ENCODE measurements at places on chromosomes 13 and 19.
A peak's percentile ranks its signal among the peaks of the same experiment; 100 is the strongest.

- DNase-seq, result no peak
Measured at GRCh38 chr13:98577836-98578285, 954 bp upstream of the STK24 start.

DNA sequence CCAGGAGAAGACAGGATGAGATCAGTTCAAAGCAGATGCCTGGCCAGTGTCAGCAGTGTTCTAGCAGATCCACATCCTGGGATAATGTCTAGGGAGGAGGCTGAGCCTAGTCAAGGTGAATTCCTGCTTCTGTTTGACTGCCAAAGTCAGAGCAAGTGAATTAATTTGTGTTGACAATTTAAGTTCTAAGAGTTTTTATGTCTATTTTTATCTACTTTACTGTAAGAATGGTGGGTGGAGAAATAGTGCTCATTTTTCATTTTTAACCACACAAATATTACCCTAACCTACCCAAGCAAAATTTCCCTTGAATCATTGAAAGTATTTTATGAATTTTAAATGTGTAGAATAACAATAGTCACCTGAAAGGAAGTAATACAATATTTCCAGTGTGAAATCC is 207.6 kb upstream of the SLC10A2 start:
- no peak for DNase-seq

DNA sequence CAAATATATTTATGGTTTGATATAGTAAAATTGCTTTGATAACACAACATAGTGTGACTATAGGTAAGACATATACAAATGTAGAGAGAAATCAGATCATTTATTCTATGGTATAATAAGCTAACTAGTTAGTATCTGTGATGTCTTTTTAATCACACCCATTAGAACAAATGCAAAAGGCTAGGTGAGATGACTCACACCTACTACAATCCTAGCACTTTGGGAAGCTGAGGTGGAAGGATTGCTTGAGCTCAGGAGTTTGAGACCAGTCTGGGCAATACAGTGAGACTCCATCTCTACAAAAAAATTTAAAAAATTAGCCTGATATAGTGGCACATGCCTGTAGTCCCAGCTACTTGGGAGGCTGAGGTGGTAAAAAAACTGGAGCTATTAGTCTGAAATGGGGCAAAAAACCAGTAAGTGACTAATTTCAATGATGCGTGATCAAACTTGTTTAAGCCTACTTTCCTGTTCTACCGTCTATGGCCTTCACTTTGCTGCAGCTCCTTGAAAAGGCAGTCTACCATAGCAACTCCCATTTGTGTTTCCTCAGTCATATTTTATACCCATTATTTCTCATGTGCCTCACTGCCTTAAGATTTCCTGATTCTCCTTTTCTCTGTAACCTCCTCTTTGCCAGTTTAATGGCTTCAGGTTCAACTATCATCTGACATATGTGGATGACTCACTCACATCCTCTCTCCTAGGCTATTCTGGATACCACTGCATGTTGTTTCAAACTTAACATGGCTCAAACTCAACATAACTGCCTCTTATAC is 12.5 kb downstream of the ALG5 start:
- DNase-seq, result no peak

GRCh38 chr13:64057372-64058020 is 2641.8 kb upstream of the PCDH20 start:
- DNase-seq, result no peak

- no peak for DNase-seq
Measured at GRCh38 chr13:70432276-70432805, 324.1 kb upstream of the KLHL1 start.

DNA sequence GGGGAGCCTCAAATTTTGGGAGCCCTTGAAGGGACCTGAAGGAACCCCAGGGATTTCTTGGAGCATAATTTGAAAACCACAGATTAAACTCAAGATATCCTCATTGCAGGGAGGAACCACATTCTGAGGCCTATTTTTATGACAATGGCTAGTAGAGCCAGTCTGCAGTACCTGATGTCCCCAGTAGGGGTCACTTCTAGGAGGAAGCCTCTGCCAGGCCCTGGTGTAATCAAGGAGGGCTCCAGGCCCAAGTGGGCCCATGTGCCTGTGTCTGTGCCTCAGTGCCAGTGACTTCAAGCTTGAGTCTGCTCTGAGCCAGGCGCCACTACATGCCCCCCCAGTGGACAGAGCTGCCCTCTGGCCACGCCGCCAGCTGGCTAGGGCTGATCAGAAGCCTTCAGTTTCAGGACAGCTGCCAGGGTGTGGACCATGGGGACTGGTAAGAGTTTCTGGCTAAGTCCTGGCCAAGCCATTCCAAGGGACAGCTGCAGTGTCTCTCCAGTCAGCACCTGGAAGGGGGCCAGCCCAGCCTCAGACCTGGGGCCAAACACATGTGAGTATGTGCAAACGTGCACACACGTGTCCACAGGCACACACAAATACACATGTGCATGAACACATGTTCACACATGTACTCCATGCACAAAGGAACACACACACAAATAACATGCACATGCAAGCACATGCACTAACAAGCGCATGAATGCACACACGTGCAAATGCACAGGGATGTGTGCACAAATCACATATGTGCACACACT is 20.5 kb upstream of the SLC7A10 start:
- no peak for DNase-seq

- peak; percentile 67 for DNase-seq
Measured at GRCh38 chr13:20174656-20175405, 14.0 kb upstream of the GJA3 start.

DNA sequence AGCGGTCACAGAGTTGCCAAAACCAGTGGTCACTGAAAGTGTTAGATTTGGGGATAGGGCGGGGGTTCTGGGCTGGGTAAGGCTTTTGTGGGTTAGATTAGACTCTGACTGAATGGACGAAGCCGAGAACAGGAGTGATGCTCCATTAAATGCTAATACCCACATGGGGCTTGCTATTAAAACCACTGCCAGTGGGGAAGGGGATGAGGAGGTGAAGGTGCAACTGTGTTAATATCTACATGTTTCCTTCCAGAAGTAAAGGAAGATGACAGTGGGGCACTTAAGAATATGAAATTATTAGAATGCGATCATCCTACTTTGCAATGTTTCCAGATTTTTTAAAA is 573 bp upstream of the ZNF614 start:
- no peak for DNase-seq

GRCh38 chr13:111492341-111492950 is 172.0 kb downstream of the TEX29 start:
- DNase-seq, result no peak

- DNase-seq, result no peak
Measured at GRCh38 chr19:57348136-57348535, 2.9 kb upstream of the ZNF304 start.

GRCh38 chr13:43335764-43336163 is 312.4 kb downstream of the DNAJC15 start:
- DNase-seq, result no peak

DNA sequence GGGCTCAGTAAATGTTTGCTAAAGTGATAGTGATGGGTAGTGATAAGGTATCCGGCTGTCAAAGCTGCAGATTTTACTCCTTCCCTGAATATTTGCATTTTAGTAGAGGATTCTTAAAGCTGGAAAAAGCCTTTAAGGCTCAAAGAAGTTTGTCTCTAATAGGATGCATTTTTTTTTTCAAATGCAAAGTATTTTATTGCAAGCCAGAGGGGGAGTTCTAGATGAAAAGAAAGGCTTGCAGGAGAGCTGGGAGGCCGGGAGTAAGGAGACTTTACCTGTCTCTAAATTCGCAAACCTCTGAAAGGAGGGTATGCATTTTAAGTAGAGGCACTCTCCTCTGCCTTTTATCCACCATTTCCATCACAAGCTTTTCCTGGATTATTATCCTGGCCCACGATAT is 100.7 kb upstream of the FNDC3A start:
- no peak for DNase-seq

DNA sequence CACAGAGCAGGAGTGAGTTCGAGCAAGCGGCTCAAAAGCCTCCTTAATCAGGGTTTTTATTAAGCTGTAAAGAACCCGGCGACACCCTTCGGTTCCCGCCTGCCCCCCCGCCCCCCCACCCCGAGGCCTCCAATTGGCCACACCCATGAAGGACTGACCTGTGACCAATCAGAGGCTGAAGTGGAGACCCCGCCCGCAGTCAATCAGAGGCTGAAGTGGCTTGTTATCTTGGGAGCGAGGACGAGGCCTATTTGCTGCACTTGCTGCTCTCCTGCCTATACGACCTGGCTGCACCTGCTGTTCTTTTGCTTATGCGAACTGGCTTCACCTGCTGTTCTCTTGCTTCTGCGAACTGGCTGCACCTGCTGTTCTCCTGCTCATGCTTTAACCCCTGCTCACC is 844.9 kb downstream of the OLFM4 start:
- no peak for DNase-seq

DNA sequence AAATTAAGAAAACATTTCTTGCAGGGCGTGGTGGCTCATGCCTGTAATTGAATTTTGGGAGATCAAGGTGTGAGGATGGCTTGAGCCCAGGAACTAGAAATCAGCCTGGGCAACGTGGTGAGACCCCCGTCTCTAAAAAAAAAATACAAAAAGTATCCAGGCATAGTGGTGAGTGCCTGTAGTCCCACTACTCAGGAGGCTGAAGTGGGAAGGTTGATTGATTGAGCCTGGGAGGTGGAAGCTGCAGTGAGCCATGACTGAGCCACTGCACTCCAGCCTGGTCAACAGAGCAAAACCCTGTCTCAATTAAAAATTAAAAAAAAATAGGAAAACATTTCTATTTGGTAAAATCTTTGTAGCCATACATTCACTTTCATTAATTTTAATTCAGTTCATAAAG is 526.5 kb downstream of the PCDH9 start:
- no peak for DNase-seq

DNA sequence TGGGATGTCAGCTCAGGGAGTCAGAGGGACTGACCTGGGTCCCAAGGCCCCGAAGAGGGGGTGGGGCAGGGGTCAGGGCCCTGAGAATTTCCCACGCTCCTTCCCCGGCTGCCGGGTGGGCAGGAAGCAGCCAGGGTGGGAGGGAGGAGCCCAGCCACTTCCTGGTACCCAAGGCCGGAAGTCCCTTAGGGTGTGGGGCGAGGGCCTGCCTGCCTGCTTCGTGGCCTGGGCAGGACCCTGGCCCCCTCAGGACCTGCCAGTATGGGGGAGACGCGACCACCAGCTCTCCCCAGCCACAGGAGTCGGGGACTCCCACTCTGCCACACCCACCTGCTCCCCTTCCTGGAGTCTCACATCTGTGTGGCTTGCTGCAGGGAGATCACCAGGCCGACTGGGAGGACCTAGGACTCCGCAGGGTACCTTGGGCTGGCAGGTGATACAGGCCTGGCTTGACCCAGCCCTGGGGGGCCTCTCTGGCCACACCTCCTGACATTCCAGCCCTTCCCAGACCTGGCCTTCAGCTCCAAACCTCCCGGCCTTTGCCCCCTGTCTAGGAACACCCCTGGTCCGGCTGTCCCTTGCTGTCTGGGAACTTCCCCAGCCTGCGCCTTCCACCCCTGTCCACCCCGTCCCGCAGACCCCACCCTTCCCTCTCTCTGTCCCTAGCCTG is 9.8 kb upstream of the CIRBP start:
- no peak for DNase-seq

- no peak for DNase-seq
Measured at GRCh38 chr19:18306888-18307260, 16.0 kb downstream of the LSM4 start.

- peak; percentile 55 for DNase-seq
Measured at GRCh38 chr19:47573071-47574026, at the start of gene ZNF541. ZNF541 (minus strand) TSS chr19:47573148; CDS start chr19:47555856, 17,292 bp downstream.

DNA sequence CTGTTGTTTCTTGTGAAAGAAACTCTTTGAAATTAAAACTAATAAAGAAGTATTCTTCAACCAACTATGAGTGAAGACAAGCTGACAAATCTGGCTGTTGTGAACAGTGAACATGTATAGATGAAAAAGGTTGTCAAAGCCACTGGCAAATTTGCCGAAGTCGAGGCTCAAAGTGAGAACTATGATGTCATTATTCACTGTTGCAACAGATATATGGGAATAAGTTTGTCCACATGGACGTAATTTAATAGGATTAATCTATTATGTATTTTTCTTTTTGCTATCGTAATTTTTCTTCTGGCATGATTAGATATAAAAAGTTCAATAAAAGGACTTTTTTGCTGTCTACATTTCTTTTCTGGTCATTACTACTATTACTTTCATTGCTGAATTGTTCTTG is 223.2 kb upstream of the ZNF507 start:
- no peak for DNase-seq

DNA sequence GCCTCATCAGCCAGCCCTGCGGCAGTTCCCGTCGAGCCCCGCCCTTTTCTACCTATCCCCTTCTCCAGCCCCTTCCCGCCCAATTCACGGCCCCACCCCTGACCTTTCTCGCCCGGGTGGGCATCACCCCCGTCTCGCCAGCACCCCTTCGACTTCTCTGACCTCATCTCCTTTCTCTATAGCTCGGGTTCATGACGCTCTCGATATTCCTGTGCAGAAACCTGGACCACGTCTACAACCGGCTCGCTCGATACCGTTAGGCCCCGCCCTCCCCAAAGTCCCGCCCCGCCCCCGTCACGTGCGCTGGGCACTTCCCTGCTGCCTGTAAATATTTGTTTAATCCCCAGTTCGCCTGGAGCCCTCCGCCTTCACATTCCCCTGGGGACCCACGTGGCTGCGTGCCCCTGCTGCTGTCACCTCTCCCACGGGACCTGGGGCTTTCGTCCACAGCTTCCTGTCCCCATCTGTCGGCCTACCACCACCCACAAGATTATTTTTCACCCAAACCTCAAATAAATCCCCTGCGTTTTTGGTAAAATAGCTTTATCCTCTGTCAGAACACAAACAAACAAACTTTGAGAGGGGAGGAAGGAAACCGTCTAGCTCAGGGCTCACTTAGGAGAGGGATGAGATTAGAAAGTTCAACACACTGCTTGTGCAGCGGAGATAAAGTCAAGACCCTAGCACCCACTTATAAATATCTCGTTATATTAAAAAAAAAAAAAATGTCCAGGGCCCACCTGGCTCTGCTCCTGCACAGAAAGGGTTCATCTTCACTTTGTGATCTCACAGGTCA is 5.1 kb downstream of the CD37 start:
- DNase-seq, result no peak

- no peak for DNase-seq
Measured at GRCh38 chr13:100184095-100184494, 95.2 kb downstream of the PCCA start.

DNA sequence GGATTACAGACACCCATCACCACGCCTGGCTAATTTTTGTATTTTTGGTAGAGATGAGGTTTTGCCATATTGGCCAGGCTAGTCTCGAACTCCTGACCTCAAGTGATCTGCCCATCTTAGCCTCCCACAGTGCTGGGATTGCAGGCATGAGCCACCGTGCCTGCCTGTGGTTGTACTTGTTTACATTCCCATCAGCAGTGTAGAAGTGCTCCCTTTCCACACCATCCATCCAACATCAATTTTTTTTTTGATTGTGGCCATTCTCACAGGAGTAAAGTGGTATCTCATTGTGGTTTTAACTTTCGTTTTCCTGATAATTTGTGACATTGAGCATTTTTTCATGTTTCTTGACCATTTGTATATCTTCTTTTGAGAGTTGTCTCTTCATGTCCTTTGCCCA is 1019.4 kb upstream of the SLC10A2 start:
- no peak for DNase-seq

GRCh38 chr13:48489666-48490065 is 43.2 kb downstream of the RCBTB2 start:
- no peak for DNase-seq
